ENCODE measurements at places on chromosomes 11 and 22.

- no peak for DNase-seq
These were observed 38.6 kb downstream of the SERGEF start for GRCh38 chr11:17974246-17974645.

DNA sequence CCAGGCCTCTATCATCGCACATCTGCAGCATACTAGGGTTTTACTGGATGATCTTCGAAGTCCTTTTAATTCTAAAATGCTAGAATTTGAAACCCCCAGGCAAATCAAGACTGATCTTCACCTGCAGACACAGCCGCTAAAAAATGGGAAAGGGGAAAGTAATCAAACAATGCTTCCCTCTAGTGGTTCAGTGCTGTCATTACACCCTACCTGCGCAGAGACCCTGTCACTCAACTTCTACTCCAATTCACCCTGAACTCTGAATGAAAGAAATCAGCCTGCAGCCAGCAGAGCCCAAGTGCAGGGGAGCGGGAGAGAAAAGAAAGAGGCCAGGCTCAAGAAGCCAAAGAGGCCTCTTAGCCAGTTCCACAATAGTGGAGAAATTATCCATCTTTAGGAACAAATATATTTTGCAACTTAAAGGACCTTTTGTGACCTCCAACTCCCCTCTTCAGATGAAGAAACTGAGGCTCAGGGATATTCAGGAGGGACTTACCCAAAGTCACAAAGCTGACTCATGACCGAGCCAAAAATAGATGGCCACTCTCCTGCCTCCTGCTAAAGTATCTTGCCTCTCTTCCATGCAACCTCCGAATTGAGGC is 33.0 kb downstream of the SERGEF start:
- DNase-seq = no peak

- peak; percentile 64 for DNase-seq
These were observed 63.0 kb downstream of the GAB2 start for GRCh38 chr11:78354408-78355308.

DNA sequence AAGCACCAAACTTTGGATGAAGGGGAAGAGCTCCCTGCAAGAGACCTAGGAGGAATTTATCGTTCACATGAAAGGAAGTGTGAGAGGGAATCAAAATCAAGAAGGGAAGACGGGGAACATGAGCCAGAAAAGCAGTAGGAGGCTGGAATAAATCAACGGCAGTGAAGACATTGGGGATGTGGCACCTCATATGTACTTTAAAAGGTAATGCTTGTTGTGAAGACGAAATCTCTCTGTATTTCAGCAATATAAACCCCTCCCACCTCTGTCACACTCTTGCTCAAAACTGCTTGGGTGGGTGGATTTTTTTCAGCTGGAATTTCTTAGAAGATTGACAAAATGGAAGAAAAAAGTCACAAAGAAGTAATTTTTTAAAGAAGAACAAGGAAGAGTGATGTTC is 243.5 kb downstream of the BUD13 start:
- DNase-seq = no peak

DNA sequence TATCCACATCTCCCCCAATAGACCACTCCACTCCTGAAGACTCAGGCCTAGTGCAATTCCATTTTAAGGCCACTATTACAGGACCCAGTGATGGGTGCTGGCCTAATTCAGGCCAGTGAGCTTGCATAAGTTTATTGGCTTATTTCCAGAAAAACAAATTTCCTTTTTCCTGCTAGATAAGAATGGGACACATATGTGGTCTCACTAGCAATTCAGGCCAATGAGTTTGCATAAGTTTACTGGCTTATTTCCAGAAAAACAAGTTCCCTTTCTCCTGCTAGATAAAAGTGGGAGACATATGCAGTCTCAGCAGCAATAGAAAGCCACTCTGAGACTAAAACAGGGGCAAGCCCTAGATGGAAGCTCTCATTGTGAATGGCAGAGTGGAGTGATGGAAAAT is 22.4 kb downstream of the ADM start:
- DNase-seq = no peak

GRCh38 chr11:133337193-133337592 is 195.1 kb downstream of the OPCML start:
- no peak for DNase-seq

- DNase-seq = no peak
These were observed 115.5 kb upstream of the DDI1 start for GRCh38 chr11:103920933-103921332.

- no peak for DNase-seq
These were observed 30.2 kb downstream of the LRP5 start for GRCh38 chr11:68342459-68343158.

DNA sequence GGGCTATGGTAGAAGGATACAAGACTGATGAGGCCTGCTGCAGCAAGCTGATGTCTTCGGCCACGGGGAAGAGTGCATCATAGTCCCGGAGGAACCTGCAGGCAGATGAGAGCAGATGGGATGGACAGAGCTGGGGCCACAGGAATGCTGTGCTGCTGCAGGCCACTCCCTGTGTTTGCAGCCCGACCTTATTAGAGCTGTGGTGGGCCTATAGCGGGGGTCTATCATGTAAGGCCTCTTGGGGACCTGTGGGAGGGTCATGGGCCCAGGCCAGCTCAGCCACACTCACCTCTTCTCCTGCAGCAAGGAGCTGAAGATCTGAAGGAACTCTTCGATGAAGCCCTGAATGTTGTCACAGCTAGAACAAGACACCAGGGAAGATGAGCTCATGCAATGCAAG is 31.9 kb downstream of the ASCC2 start:
- no peak for DNase-seq

GRCh38 chr11:61297746-61298145 is 2.6 kb upstream of the VWCE start:
- peak; percentile 79 for DNase-seq

DNA sequence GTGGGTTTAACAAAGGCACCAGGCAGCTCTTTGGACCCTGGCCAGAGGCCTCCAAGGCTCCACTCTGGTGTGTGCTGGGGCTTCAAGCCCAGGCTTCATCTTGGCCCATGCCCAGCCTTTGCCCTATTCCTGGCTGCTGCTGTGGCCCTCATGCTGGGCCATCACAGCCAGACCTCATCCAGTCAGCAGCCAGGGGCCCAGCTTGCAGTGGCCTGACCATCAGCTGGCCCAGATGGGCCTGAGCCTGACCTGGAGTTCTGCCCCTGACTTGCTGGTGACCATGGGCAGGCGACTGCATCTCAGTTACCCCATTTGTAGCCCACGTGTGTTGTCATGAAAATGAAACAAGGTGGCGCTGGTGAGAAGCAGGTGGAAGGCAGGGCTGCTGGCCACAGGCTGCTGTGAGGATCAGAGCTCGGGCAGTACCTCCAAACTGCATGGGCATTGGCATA is 76.1 kb downstream of the MED15 start:
- no peak for DNase-seq

DNA sequence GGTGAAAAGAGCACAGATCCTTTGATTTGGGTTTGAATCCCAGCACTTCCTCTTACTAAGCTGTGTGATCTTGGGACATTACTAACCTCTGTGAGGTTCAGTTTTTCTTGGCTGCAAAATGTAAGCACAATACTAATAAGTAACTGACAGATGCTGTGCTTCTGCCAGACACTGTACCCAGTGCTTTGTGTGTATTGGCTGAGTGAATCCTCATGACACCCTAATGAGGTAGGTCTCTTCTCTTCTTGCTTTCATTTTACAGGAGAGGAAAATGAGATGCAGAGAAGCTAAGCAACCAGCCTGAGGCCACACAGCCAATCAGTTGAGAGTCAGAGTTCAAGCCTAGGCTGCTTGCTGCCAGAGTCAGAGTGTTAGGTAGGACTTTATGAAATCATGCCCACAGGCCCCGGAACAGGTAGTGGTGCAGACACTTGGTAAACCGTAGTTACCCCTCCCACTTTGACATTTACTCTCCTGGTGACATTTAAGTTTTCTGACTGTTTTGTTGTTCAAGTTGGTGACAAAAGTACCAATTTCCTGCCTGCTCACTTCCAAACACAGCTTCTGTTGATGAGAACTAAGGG is 21.2 kb downstream of the PTPRJ start:
- peak; percentile 76 for DNase-seq

DNA sequence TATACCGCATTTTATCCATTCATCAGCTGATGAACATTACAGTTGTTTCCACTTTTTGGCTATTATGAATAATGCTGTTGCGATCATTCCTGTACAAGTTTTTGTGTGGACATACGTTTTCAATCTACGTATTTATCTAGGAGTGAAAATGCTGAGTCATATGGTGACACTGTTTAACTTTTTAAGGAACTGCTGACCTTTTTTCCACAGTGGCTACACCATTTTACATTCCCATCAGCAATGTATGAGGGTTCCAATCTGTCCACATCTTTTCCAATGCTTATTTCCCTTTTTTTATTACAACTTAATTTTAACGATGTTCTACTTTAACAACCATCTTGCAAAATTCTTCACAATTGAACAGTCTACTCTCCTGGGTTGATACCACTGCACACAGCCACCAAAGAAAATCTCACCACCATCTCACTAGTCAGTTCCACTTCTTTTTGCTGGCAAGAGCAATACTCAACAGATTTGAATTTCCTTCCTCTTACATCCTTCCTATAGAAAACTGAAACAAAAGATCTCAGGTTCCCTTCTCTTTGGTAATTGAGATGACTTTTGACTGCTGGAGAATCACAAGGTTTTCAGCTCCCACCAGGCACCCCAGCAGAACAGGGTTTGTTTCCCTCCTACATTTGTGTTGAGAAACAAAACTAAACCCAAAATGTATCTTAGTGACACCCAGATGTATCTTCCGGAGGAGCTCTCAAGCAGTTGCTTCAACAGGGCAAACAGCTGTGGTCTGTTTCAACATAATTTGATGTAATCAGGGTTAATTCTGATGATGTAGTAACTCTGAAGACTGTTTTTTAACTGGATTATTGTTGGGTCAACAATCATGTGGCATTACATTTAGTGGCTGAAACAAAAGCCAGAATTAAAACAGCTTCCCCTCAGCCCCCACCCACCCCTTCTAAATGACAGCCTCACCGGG is 7.0 kb upstream of the GAB2 start:
- DNase-seq = peak; percentile 17

GRCh38 chr11:67639438-67639859 is at the start of gene TBX10:
TBX10 (minus strand) TSS chr11:67639763; CDS start chr11:67639472, 291 bp downstream.
- no peak for DNase-seq

- no peak for DNase-seq
These were observed 524 bp downstream of the MTMR2 start for GRCh38 chr11:95923439-95923727.

DNA sequence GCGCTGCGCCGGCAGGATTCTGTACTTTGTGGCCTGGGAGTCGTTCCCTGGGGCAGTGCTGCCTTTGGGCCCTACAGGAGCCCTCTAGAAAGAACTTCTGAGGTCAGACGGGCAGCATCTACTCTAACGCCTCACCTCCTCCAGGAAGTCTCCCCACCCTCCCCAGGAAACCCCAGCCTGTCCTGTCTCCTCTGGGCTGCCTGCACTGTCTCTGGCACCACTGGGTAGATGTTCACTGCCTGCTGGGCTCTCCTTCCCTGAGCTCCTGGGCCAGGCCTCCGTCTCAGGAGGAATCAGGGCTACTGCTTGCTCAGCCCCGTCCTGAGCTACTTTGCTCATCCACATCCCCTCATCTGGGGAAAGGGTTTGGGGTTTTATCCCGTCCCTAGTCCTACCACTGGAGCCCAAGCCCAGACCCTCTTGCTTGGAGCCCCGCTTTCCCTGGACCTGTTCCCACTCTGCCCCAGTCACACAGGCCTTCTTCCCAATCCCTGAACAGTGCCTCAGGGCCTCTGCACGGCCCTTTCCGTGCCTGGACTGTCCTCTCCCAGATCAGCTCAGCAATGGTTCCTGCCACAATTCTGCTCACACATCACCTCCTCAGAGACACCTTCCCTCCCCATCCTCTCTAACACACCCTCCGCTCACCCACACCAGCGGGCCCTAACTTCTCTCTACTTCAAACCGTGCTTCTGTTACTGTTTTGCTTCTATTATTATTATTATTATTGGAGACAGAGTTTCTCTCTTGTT is 11.3 kb upstream of the TREH start:
- no peak for DNase-seq

DNA sequence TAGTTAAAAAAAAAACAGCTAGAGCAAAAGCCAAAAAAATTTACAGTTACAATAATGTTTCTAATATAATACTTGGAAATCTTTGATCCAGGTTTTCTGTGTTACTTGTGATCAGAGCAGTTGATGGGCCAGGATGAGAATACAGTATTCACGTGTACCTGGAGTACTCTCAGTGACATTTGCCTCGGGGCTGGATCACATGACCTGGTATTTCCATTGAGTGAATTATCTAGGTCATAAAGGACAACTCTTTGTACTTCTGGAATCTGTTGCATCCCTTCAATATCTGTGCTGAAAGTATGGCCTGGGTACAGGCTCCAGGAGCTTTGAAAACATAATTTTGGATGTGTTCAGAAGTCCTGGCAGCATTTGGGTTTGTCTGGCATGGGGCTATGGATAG is 93.5 kb downstream of the GRAMD1B start:
- DNase-seq = no peak

- DNase-seq = no peak
These were observed 397.5 kb upstream of the NARS2 start for GRCh38 chr11:78972177-78972576.

- no peak for DNase-seq
These were observed 42.4 kb upstream of the NAV2 start for GRCh38 chr11:19670030-19670791.

DNA sequence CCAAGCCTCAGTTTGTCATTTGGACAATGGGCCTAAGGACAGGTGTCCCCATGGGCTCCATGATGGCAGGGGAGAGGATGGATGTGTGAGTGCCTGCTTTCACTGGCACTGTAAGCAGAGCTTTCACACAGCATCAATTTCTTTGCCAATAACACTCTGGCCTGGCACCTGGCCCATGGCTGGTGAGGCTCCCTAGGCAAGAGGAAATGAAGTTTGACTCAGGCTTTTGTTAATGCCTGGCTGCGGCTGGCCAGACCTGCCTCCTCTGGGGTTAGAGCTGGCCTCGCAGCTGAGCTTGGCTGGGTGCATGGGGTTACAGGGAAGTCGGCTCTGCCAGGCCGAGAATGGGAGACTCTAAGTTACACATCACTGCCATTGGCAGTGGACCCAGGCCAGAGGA is 30.0 kb upstream of the SEZ6L start:
- DNase-seq = no peak

DNA sequence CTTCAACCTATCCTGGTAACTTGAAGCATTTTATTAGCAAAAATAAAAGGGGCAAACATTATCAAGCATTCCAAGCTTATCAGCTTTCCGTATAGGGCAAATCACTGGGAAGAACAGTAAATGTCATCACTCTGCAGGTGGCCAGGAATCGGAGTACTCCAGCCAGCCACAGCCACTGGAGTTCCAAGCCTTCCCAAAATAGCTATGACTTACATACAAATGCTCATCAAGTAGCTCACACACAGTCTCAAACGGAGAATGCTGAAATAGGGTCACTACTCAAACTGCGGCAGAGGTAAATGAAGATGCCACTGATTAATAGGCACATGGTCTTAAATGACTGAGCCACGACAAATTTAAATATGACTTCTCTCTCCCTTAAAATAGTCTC is 2.1 kb downstream of the USP28 start:
- DNase-seq = no peak

GRCh38 chr22:47249370-47249928 is 487.0 kb downstream of the TBC1D22A start:
- DNase-seq = no peak

Measured in fibroblast of the conjunctiva (primary cell).